ENCODE measurements at places on chromosomes 6 and 20.

GRCh38 chr6:84251891-84252539, 24.6 kb upstream of the CEP162 start:
- DNase-seq = no peak

DNA sequence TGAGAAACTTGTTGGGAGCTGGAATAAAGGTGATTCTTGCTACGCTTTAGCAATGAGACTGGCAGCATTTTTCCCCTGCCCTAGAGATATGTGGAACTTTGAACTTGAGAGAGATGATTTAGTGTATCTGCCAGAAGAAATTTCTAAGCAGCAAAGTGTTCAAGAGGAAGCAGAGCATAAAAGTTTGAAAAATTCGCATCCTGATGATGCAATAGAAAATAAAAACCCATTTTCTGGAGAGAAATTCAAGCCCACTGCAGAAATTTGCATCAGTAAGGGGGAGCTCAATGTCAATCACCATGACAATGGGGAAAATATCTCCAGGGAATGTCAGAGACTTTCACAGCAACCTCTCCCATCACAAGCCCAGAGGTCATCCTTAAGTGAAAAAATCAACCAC, 35.3 kb downstream of the MICA start:
- no peak for DNase-seq

DNA sequence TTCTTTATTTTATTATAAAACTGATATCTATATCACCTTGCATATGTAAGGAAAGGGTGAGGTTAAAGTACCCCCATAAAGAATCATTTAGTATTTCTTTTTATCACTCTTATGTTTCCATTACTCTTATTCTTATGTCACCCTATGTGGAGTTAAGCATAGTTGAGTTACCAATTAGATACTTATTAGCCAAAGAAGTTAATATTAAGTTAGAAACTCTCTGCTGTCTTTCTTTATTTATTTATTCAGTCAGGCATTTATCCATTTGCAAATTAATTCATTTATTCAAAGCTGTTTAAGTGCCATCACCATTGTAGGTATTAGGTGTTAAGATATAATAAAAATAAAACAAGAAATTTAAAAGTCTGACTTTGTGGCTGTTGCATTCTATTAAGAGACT, 1279.1 kb upstream of the CITED2 start:
- DNase-seq = no peak

DNA sequence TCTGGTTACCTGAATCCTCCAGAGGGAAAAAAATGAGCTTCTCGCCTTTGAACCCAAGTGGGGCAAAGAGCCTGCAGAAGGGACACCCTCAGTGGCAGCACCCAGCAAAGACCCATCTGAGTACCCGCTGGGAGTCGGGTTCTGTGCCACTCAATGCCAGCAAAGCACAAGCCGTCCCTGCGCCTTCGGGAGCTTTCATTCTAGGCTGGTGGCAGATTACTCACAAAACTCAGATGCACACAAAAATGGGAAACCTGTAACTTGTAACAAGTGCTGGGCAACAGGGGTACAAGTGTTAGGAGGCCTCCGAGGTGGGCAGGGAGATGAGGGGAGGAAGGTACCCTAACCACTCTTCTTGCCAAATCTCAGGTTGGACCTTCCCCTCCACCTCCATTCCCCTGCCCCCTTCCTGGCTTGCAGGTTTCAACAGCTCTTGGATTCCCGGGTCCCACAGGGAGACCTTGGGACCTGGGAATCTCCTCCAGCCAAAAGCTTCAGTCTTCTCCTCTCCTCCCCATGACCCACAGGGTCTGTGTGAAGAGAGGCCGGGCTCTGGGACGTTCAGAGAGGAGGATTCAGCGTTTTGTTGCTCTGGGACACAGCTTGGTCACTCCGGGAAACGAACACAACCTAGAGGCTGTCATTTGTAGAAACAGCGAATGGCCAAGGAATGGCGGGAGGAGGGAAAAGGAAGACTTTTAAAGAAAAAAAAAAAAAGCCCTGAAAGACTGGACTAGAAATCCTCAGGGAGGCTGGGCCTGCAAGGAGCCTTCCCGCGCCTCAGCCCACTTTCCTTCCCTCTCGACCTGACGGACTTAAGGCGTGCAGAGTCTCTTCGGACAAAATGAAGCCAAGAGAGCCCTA, 1.2 kb upstream of the PARD6B start:
- DNase-seq = no peak

GRCh38 chr20:21509079-21509596, 4.7 kb downstream of the NKX2-2 start:
- DNase-seq = no peak

GRCh38 chr20:7772371-7772770, 167.9 kb downstream of the HAO1 start:
- no peak for DNase-seq

DNA sequence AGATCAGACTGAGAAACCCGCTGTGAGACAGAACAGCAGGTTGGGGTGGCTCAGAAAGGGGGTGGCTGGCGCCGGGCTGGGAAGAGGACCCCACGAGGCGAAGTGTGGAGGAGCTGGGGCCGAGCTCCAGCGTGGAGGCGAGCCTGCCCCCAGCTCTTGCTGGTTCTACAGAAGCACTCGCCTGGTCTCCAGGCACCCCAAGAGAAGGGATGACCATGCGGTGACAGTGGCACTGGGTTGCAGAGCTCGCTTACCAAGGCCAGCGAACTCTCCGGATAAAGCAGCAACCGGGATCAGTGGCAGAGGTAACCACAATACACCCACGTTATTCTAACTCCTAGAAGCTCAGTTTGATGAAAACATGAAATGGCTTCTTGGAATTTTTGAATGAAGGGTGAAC, 26.5 kb downstream of the THBS2 start:
- DNase-seq = no peak

- DNase-seq = no peak
Observed at GRCh38 chr6:101633081-101633480, 239.6 kb downstream of the GRIK2 start.

- no peak for DNase-seq
Observed at GRCh38 chr6:80594461-80594860, 488.0 kb downstream of the BCKDHB start.

DNA sequence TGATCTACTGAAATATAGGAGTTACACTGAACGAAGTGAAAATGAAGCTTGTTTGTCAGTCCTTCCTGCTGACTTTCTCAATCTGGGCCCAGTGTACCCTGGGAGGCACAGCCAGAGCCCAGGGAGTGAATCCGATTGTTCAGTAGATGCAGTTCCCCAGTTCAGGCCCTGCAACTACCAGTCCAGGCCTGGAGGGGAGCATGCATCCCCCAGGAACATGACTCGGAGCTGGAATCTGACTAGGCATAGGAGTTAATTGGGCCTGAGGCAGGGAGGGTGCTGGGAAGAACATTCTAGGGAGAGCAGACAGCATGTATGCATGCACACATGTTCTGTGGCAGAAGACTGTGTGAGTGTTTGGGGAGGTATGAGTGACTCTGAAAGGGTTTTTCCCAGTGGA, 42.1 kb downstream of the PHACTR3 start:
- no peak for DNase-seq

DNA sequence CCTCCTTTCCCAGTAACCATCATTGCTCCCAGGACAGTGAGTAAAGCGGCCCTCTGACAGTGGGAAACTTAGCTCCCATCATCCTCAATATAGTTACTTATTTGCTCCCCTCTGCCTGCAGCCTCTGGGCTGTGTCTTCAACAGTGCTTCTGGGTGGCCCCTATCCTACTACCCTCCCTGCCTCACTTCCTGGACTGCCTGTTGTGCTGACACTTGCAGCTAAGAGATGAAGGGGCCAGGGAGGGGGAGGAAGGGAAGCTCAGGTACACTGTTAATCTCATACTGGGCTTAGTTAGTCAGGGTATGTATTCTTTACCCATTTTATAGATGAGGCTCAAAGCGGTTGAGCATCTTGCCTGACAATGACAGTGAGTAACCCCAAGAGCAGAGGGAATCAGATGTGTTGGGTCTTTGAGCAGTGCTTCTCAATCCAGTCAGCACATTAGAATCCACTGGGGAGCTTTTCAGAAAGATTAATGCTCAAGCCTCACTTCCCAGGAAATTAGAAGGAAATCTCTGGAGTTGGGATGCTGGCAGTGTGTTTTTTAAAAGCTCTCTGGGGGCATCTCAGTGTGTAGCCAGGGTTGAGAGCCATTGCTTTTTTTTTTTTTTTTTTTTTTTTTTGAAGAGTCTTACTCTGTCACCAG, 27.1 kb upstream of the KCNK5 start:
- DNase-seq = no peak

DNA sequence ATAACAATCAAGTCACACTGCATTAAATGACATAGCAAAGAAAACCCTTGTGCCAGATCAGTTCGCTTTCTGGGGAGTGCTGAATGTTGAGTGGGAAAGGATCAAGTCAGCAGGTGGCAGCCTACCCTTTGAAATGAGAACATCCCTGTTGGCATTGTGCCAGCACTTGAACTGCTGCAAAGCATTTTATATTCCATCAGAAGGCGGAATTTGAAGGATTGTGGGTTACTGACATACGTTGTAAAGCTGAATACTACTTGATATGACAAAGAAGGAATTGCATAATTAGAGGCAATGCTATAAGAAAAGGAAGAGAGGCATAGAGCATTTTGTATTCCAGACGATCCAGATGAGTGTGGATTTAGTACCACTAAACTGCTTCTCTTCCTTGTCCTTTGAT, 26.5 kb downstream of the BCKDHB start:
- DNase-seq = no peak

Data from activated T-helper 9 cell treated with anti-CD3 and anti-CD28 coated beads, Interleukin-2, amount 50 U/mL, for 16 hours (primary cell).